ENCODE measurements at places on chromosomes 16 and 17.

- no peak for DNase-seq
Measured at GRCh38 chr17:39549747-39550573, 57.8 kb downstream of the NEUROD2 start.

DNA sequence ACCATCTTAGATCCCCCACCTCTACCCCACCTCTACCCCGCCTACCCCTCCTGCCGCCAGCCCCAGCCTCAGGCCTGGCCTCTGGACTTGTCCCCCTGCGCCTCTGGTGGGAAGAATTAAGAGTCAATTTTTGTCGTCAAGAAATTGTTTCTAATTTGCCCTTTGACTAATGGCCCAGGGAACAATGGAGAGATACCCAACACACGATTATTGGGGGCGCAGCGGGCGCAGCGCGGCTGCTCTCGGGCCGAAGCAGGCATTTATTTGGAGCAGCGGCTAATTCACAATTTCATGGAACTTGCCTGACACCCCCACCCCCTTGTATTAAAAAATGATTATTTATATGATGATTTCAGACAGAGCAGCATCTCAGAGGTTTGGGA is 4.4 kb upstream of the BAHCC1 start:
- no peak for DNase-seq

- no peak for DNase-seq
Measured at GRCh38 chr16:48535369-48535787, 74.6 kb downstream of the N4BP1 start.

GRCh38 chr17:57006040-57006439 is 28.1 kb downstream of the SCPEP1 start:
- DNase-seq, result no peak

GRCh38 chr17:925817-926216 is 53.8 kb downstream of the NXN start:
- no peak for DNase-seq

GRCh38 chr17:4710693-4711634 is 532 bp downstream of the ARRB2 start:
- no peak for DNase-seq

DNA sequence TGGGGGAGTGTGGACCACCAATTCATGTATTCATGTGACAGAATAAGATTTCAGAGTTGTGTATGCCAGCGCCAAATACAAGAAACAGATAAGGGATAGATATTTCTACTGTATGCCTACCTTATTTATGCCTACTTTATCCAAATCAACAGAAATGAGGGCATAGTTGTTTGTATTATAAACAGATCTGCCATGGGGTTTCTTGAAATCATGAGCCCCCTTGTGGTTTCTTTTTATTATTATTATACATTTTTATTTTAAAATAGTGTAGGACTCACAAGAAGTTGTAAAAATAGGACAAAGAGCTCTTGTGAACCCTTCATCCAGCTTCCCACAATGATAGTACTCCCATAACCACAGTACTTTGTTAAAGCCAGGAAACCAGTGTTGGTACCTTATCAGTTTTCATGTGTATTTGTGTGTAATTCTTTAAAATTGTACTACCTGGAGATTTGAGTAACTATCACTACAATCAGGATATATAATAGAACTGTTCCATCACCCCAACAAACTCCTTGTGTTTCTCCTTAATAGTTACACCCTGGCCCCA is 229.4 kb downstream of the CCDC182 start:
- no peak for DNase-seq

- no peak for DNase-seq
Measured at GRCh38 chr17:44966348-44967025, 1.6 kb downstream of the C1QL1 start.

DNA sequence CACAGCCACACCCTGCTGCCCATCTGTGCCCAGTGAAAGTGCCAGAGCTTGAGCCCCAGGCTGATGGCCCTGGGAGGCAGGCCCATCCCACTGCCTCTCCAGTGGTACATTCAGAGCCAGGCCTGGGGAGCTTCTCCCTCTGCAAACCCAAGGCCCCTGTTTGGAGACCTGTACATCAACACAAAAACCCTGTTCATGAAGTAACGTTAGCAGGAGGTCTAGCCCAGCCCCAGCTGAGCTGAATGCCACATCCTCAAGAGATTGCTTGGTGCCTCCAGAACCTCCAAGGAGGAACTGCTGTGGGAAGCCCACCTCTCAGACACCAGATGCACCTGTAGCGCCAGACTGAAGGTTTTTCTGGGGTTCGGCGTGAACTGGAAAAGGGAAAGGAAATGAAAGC is 31.5 kb downstream of the C16orf78 start:
- no peak for DNase-seq

DNA sequence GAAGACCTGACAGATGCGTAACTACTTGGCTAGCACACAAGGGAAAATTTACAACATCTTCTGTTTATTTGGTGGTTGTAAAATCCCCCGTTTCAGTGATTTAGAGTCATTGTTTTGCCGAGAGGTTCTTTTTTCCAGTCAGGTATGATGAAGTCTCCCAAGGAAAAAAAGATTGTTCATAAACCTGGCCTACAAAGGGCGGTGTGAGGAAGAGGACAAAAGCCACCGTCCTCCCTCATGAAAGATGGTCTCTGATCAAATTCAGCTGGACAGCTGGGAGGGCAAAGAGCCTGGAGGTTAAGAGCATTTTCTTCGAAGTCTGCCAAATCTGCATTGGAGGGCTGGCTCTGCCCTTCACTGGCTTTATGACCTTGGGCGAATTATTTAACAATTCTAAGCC is 419.9 kb downstream of the HAPSTR1 start:
- DNase-seq, result no peak

DNA sequence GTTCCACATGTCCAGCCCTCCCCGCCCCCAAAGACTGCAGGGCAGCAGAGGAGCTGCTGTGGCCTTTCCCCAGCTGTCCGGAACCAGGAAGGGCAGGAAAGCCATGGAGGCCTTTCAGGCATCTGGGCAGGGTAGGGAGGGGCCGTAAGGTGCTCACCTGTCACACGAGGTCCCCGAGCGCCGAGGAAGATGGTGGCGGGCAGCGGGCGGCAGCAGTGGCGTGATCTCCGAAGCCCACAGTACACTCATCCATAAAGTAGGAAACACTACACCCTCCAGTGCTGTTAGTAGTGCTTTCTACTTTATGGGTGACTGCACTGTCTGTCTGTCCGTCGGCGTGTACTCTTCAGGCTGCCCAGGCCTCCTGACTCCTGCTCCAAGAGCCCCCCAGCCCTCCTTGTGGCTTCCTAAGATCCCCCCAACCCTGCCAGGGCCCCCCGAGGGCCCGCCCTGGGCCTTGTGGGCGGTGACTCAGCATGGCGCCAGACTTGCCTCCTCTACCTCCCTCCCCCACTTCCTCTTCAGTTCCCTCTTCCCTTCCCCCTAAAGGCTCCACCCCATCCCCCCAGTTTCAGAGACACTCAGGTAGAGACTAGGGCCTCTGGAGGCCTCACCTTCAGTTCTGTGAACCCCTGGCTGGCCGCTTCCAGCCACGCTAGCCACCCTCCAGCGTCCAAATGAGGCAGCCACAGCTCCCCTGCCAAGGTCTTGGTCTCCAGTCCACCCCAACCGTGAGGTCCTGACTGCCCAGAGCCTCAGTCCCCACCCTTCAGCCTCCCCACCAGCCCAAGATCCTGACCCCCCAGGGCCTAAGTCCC is 2.6 kb upstream of the TSPOAP1 start:
- no peak for DNase-seq

DNA sequence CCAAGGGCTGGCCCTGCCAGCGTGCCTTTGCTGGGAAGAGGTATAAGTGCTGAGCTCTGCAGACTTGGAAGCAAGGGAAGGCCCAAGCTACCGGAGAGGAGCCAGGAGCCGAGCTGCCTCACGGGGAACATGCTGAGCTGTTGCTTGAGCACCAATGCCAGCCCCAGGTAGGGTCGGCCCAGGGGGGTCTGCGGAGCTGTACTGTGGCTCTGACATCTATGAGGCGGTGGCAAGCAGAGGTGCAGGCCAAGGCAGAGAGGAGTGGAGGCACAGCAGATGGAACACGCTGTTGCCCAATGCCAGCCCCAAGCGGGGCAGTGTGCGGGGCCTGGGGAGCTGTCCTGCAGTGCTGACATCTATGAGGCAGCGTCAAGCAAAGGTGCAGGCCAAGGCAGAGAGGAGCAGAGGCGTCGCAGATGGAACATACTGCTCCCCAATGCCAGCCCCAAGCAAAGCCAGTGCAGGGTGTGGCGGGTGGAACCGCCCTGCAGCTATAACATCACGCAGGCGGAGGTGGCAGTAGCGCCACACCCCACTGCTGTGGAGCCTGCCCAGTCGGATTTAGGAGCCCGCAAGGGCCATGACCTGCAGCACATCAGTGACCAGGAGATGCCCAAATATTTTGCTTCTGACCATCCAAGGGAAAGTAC is 10.0 kb downstream of the GGA2 start:
- DNase-seq, result no peak

DNA sequence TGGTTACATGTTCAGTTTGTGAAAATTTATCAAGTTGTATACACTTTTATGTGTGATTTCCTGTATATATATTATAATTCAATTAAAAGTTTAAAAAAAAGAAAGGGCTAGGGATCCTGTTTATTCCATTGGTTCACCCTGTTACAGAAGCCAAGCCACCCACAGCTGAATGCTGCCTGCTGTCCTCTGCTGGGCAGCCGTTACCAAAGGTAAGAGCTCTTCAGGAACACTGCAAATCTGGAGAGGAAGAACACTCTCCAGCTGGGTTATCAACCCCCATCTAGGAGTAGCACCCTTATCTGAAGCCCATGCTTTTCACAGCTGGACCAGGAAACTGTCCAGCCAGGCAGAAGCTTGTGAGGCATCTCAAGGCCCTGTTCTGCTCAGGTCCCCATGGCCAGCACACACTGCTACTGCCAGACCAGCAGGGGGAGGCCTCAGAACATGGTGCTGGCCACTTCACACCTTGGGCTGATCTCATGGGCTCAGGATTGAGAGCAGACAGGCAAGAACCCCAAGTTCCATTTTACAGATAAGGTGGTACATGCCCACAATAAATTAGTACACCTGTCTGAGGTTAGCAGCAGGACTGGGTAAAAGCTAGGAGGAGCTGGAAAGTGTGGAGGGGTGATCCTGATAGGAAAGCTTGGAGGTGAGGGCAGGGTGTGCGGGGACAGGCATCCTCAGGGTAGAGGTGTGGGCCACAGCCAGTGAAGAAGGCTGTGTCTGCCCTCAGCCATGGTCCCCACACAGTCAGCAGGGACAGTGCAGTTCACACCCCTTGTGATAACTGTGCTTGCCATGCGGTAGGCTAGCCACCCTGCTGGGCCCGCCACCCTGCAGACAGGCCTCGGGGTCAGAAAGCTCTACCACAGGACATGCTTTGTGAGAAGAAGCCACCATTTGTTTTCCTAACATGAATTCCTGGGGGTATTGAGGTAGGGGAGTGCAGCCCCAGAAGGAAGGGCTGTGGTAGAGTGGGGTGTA is 54.3 kb upstream of the SREBF1 start:
- peak; percentile 65 for DNase-seq

DNA sequence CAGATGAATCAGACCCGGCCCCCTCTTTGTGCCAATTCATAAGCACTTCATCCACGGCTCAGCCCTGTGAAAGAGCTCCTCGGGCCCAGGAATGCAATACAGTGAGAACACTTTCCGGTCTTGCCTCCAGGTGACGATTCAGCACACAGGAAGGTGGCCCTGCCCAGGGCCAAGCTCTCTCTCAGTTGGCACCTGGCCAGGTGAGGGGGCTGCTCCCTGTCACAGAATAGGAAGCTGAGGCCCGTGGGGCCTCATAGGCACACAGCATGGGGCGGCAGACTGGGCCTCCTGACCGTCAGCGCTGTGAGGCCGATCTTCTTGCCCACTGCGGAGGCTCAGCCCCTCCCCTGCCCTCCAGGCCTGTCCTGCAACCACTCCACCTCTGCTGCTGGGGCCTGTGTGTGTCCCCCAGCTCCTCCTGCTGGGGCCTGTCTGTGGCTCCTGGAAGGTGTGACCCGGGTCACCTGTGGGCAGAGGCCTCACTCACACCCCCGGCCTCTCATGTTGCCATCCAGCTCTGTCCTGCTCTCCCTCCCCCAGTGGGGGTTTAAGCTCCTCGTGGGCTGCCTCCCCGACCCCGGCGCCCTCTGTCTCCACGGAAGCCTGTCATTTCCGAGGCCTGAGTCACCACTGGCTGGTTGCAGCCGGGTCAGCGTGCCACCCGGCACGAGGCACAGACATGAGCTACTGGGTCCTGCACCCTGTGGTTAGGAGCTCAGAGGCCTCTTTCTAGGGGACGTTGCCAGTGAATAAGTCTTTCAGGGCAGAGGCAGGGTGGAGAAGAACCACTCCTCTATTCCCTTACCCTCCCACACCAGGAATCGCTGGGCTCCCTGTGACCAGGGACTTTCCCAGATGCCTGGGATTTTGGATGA is 114.4 kb downstream of the SEC14L1 start:
- peak; percentile 94 for DNase-seq

DNA sequence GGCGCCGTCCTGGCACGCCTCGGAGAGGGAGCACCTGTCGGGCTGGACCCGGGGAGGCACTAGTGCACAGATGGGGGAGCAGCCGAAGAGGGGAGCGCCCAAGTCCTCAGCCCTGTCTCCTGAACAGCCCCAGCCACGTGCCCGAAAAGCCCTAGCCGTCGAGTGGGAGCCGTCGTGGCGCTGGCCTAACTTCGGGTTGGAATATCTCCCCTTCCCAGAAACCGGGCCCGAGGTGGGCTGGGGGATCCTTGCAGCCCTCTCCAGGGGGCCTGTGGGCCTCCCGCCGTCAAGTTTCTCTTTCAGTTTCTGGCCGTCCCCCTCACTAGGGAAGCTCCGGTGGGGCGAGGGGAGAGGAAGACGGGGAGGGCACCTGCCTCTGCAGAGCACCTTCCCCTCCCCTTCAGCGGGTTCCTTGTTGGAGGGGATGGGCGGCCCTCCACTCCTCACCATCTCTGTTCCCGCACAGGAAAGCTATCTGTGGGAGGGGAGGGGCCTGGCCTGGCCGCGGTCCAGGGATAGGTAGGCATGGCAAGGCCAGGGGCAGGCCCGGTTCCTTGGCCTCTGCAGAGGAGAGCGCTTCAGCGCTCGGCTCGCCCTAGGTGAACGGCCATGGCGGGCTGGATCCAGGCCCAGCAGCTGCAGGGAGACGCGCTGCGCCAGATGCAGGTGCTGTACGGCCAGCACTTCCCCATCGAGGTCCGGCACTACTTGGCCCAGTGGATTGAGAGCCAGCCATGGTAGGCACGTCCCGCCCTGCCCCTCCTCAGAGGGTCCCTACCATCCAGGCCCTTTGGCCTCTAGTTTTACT is 709 bp downstream of the STAT5A start:
- DNase-seq, result no peak

GRCh38 chr17:40023590-40024292 is 8.5 kb downstream of the CSF3 start:
- no peak for DNase-seq

DNA sequence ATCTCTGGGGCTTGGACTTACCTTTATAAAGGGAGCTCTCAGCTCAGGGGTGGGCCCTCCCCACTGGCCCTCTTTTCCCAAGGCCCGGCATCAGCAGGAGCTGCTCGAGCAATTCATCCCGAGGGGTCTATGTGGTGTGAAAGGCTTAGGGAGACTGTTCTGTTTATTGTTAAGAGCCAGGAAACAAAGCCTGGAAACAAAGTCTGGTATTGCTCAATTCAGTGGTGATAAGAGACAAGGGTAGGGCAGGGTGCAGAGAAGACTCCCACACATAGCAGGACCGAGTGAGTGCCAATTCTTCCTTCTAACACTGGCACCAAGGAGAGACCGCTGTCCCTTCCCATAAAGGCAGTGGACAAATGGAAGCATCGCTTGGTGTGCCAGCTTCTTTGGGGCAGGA is 750.7 kb downstream of the KCNJ18 start:
- DNase-seq, result no peak

- DNase-seq, result no peak
Measured at GRCh38 chr17:49707246-49707607, 537 bp downstream of the SLC35B1 start.

Measured in myocyte (in vitro differentiated cells).